Vagina (tissue), 2 donors: ENCODE measurements at places on chromosomes 2 and 18.

- no peak for DNase-seq
These were observed 174.6 kb downstream of the SRBD1 start for GRCh38 chr2:45436456-45436855.

DNA sequence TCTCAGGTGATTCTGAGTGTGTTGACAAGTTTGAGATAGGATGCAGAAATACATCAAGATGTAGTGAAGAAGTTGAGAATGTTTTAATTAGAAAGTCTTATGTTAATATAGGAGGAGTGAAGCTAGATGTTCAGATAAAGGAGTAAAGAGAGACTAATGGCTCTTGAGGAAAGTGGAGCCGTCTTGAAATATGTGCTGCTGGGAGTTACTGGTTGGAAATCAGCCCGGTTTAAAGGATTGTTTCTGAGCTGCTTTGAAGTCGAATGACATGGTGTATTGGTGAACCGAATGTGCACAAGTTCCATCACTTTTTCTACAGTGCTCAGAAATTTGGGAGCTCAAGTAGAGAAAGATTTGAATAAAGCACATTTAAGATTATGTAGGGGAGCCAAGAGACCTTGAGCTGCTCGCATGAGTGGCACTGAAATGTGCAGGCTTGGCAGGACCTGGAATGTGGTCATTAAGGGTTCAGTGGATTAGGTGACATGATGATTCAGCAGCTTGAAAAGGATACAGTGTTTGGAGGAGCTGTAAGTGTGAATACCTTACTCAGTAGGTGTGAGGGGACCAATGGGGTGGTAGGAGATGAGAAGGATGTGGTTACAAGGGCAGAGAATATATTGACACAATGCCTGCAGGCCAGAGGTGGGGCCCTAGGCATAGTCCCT is 68.6 kb downstream of the CAB39 start:
- no peak for DNase-seq

- no peak for DNase-seq
These were observed 114.8 kb upstream of the PTPRM start for GRCh38 chr18:7452331-7452730.

GRCh38 chr2:20447437-20448245 is 767 bp downstream of the RHOB start:
- peak; percentile 91 for DNase-seq

- no peak for DNase-seq
These were observed 63.9 kb downstream of the PRKRA start for GRCh38 chr2:178386986-178387597.

DNA sequence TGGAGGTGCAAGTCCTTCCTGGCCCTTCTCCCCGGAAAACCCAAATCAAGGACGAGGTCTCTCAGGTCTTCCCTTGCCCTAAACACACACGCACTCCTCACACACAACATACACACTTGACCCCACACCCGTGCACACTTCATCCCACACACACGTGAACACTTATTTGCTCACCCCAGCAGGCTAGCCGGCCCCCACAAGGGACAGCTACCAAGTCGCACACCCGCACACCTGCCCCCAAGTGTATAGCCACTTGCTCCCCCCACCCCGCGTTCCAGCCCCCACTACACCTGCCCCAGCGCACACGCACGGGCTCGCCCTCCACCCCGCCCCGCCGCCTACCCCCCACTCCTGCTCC is 359 bp downstream of the TGFBRAP1 start:
- DNase-seq = no peak

DNA sequence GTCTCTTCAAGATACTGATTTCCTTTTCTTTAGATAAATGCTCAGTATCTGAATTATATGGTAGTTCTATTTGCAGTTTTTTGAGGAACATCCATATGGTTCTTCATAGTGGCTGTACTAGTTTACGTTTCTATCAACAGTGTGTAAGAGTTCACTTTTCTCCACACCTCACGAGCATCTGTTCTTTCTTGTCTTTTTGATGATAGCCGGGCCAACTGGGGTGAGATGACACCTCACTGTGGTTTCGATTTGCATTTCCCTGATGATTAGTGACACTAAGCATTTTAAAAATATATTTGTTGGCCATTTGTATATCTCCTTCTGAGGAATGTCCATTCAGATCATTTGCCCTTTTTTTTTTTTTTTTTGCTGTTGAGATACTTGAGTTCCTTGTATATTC is 458.8 kb downstream of the SETBP1 start:
- no peak for DNase-seq

DNA sequence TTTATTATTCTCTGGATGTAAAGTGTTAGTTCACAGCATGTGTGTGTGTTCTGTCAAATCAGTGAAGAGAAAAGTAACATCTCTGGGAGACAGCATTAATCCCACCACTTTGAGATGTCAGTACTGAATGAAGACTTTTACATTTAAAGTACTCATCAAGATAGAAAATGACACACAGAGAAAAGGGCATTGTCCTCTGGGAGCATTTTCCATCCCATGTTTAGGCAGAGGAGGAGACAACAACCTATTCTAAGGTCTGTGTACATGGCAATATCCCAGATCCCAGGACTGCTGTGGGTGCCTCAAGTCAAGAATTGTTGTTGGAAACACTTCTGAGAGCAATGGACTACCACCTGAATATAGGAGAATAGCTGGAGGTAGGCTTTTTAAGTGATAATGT is 201.5 kb downstream of the PPP1R1C start:
- no peak for DNase-seq
